AG04450 (cell line): ENCODE measurements at places on chromosomes 5 and 9.

DNA sequence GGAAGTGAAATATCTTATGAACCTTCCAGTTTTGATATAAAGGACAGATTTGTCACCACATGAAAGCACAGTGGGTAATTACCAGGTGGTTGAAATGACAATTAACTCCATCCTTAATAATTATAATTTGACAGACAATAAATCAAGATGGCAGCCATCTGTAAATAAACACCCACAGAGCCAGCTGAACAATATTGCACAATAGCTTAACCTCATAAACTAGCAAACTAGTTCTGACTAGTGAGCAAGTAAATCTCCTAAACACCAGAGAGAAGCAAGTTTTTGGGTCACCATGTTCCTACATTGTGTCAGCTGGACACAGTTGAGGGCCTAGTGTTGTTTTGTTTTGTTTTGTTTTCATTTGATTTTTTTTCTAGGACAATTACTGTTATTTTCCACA, 577.4 kb downstream of the ACTL7B start:
- no peak for DNase-seq

GRCh38 chr9:133506653-133507038, 18.1 kb downstream of the MYMK start:
- peak; percentile 23 for DNase-seq

DNA sequence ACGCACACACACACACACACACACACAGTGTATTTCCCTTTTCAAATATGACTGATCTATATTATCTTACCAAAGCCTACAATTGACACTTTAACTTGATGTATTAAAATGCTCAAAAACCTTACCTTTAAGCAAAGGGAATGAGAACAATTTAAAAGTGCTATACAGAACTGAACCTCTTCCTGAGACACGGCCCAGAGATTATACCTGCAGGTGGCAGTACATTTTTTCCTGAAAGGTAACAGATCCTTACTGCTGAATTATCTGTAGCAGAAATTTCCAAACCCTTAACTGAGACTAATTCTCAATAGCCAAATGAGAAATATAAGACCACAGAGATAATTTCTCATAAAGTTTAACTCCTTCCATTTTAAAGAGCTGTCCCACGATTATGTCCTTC, 91.1 kb downstream of the MYO10 start:
- no peak for DNase-seq

DNA sequence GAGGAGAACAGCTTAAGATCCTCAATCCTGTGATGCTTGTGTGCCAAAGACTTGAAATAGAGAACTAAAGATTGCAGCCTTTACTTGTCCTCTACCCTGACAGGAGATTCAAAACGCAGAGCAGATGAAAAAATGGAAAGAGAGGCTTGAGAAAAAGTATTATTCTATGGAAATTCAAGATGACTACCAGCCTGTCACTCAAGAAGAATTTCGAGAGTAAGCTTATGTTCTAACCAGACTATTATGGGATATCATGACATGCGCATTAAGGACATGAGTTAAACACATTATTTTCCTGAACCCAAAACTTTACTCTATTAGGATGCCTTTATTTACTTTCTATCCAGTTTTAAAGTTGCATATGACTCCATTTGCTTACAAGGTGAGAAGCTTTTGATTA, 46.4 kb downstream of the PKD2L2 start:
- no peak for DNase-seq

GRCh38 chr9:68416936-68417564, 60.6 kb downstream of the PGM5 start:
- DNase-seq: no peak

DNA sequence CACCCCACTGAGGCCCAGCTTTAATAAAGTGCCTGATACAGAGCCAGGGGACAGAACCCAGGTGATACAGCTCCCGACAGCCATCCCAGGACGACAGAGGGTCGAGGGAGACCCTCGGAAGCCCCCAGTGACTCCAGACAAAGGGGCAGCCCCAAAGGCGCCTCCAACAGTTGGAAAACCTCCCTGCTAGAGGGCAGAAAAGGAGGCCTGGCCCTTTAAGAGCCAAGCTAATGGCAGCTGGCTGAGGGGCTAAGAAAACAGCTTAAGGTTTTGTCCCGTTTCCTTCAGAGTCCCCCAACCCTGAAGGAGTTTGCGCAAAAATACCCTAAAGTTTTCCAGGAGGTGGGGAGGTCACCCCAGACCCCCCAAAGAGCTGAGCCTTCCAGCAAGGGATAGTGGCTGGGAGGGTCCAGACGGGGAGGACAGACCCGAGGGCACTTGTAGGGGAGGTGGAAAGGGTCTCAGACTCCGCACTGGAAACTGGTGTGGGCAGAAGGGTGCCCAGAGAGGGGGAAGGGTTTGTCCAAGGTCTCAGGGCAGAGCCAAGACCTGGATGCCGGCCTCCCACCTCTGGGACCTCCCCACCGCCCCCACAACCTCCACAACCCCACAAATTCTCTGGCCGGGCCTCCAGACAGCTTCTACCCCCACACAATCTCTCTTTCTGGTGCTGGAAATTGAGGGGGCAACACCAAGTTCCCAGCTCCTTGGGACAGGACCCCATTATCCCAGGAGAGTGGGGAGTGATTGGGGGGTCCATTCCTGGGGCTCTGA, 8.2 kb upstream of the AK1 start:
- DNase-seq: no peak

DNA sequence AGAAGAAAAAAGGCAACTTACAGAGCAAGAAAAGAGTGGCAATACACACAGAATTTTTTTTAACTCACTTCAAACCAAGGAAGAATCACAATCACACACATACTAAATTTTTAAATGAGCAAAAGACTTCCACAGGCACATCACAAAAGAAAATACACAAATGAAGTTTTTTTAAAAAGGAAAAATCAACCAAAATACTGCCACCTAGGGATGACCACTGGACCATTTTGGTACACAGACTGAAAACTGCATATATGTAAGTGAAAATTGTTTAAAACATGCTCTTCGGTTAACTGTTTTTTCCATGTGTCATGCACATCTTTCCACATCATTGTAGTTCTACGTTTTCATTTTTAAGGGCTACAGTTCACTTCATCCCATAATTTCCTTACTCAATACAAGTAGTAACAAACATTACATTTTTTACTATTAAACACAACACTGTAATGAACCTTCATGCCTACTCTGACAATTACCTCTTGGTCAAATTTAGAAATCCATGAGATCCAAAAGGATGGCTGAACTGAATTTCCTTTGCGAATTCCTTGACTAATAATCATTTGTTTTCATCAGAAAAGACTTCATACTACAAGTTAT, 79.0 kb downstream of the FBXW11 start:
- DNase-seq: no peak

DNA sequence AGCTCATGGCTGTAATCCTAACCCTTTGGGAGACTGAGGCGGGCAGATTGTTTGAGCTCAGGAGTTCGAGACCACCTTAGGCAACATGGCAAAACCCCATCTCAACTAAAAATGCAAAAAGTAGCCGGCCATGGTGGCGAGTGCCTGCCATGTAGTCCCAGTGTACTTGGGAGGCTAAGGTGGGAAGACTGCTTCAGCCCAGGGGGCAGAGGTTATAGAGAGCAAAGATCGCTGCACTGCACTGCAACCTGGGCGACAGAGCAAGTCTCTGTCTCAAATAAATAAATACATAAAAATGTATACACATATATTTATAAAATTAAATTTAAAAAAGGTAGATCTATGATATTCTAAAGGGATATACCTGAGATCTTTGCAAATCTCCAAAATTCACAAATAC, 19.4 kb downstream of the ZBTB5 start:
- DNase-seq: no peak

DNA sequence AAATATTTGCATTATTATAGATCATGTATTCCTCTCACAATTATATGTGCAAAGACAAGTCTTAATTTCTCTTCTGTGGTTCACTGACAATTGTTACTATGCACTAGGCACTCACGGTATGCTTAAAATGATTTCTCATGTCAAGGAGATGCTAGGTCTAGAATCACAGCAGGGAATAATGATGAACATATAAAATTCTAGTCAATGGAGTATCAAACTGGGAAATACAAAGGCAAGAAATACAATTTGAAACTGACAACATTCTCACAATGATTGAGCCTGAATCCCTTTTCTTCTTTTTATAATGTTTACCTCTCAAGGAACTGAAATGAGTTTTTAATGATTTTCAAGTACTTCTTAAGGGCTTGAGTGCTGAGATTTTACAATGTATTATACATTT, 302.3 kb upstream of the GRAMD2B start:
- DNase-seq: no peak

- no peak for DNase-seq
Observed at GRCh38 chr5:160359242-160359641, 11.2 kb downstream of the C1QTNF2 start.
